ENCODE measurements at places on chromosomes 12 and 14. TPM values are rescaled to one million over a fixed set of nuclear protein-coding genes. Genes with fewer than 3 reads are reported as not detected.
A peak's percentile ranks its signal among the peaks of the same experiment; 100 is the strongest.

GRCh38 chr12:50425589-50426258 lies 25.0 kb downstream of the LARP4 start:
- no peak overlapping the region for H3K4me3 ChIP-seq
- H3K36me3 ChIP-seq, result no peaks in the 10 kb centered on the region
- no peak overlapping the region for H3K27ac ChIP-seq
- H3K27me3 ChIP-seq, result no peaks in the 10 kb centered on the region

PDE3A gene
- total RNA-seq, result 7.2 TPM

GRCh38 chr12:83866477-83866876 lies 1046.1 kb downstream of the SLC6A15 start:
- no peaks in the 10 kb centered on the region for H3K36me3 ChIP-seq
- no peaks in the 10 kb centered on the region for H3K27me3 ChIP-seq
- no peak overlapping the region for H3K27ac ChIP-seq

DNA sequence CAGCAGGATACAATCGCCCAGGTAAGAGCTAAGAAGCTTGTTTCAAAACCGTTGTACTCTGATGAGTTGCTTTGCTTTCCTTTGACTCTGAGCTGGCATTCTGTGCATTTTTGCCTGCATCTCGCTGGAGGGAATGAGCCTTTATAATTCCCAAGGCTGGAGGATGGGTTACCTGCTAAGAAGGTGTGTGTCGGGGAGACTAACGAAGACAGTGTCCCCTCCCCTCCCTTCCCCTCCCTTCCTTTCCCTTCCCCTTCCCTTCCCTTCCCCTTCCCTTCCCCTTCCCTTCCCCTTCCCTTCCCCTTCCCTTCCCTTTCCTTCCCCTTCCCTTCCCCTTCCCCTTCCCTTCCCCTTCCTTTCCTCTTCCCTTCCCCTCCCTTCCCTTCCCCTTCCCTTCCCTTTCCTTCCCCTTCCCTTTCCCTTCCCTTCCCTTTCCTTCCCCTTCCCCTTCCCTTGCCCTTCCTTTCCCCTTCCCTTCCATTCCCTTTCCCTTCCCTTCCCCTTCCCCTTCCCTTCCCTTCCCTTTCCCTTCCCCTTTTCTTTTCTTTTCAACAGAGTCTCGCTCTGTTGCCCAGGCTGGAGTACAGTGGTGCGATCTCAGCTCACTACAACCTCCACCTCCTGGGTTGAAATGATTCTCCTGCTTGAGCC lies 15.4 kb downstream of the C3AR1 start:
- no peaks in the 10 kb centered on the region for H3K36me3 ChIP-seq
- H3K4me3 ChIP-seq, result no peak overlapping the region
- H3K27ac ChIP-seq, result no peak overlapping the region
- no peak for DNase-seq
- H3K27me3 ChIP-seq, result no peaks in the 10 kb centered on the region
- no peaks in the 10 kb centered on the region for H3K4me1 ChIP-seq

TCTN1 gene
- total RNA-seq, result 52.5 TPM

- no peak overlapping the region for H3K27ac ChIP-seq
- H3K4me3 ChIP-seq, result no peak overlapping the region
- no peaks in the 10 kb centered on the region for H3K27me3 ChIP-seq
- no peak for DNase-seq
Observed at GRCh38 chr12:90984114-90984513, 20.7 kb downstream of the EPYC start.

ACOT6 gene
- not detected for total RNA-seq

DNA sequence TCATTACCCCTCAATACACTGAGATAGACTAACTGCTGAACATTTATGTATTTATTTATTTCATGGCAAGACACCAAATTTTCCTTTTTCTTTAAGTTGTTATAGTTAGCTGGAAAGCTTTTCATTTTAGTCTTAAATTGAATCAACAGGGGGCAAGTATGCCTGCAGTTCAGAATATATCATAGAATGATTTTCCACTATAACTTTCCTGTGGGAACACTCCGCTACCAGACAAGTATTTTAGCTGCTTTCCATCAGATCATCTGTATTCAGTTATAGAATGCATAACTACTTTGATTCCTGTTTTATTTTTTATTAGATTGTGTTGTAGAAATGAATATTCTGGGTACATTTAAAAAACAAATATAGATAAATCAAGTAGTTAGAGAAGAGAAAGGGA lies 102.0 kb downstream of the SLC6A15 start:
- H3K27me3 ChIP-seq, result no peaks in the 10 kb centered on the region
- no peak for DNase-seq
- no peak overlapping the region for H3K27ac ChIP-seq
- H3K4me1 ChIP-seq, result no peaks in the 10 kb centered on the region
- no peak overlapping the region for H3K4me3 ChIP-seq

GRCh38 chr12:106245767-106246166 lies 2.1 kb downstream of the CKAP4 start:
- H3K27me3 ChIP-seq, result no peaks in the 10 kb centered on the region
- peak overlapping the region; percentile 73 for H3K4me3 ChIP-seq
- DNase-seq, result no peak
- H3K36me3 ChIP-seq, result no peaks in the 10 kb centered on the region
- H3K27ac ChIP-seq, result no peak overlapping the region

- no peaks in the 10 kb centered on the region for H3K27me3 ChIP-seq
- H3K27ac ChIP-seq, result no peak overlapping the region
- H3K36me3 ChIP-seq, result no peaks in the 10 kb centered on the region
- no peak for DNase-seq
- no peaks in the 10 kb centered on the region for H3K4me1 ChIP-seq
Observed at GRCh38 chr14:39880106-39880695, 448.0 kb upstream of the FBXO33 start.

SLC8A3 gene
- not detected for total RNA-seq

DNA sequence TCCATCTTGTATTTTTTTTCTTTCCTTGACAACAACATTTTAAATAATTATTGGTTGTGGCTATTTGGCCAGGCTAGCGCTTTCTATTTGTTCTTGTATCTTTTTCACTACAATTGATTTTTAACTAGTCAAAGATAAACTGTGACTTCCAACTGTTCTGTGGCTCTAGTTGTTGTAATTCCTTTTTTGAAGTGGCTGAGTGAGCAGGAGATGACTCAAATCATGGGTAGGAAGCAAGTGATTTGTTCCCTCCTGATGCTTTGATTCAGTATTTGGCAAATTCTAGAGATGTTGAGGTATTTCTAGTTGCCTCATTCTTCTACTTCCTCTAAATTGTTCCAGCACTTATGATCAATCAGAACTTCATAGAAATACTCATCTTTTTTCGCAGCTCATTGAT lies 633.5 kb downstream of the RERGL start:
- no peaks in the 10 kb centered on the region for H3K27me3 ChIP-seq
- H3K4me1 ChIP-seq, result no peaks in the 10 kb centered on the region
- H3K4me3 ChIP-seq, result no peak overlapping the region
- DNase-seq, result no peak
- no peaks in the 10 kb centered on the region for H3K36me3 ChIP-seq

DNA sequence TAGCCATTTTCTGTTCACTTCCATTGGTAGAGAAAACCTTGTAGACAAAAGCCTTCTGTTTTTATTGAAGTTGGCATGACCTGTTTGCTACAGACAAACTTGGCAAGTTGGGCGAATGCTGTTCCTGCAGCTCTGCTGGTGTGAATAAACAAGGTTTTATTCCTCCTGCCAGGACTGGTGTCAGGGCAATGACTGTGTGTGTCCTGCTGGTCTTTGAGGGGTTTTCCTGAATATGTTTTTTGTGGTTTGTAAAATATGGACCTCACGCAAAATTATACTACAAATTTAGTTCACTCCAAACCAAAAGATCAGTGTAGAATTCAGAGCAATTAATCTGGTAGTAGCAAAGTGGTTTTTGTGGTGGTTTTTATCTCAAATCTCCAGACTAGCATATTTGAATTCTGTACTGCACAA lies 140.8 kb downstream of the ERC1 start:
- no peak overlapping the region for H3K4me3 ChIP-seq
- H3K36me3 ChIP-seq, result no peaks in the 10 kb centered on the region
- H3K4me1 ChIP-seq, result no peaks in the 10 kb centered on the region
- no peak overlapping the region for H3K27ac ChIP-seq
- DNase-seq, result no peak
- no peaks in the 10 kb centered on the region for H3K27me3 ChIP-seq

GRCh38 chr12:124675881-124676713 lies 108.7 kb upstream of the NCOR2 start:
- H3K36me3 ChIP-seq, result no peaks in the 10 kb centered on the region
- no peaks in the 10 kb centered on the region for H3K27me3 ChIP-seq
- H3K4me1 ChIP-seq, result peaks cover 9% of the 10 kb centered on the region
- H3K27ac ChIP-seq, result no peak overlapping the region
- no peak overlapping the region for H3K4me3 ChIP-seq

COQ5 gene
- total RNA-seq, result 22.1 TPM

VPS37B gene
- 11.9 TPM for total RNA-seq

TSHR gene
- total RNA-seq, result not detected

GRCh38 chr12:26845057-26845666 lies 12.2 kb upstream of the ITPR2 start:
- H3K27ac ChIP-seq, result no peak overlapping the region
- H3K4me1 ChIP-seq, result peaks cover 2% of the 10 kb centered on the region
- H3K36me3 ChIP-seq, result no peaks in the 10 kb centered on the region

GRCh38 chr12:53258541-53259539 lies 9.3 kb upstream of the ESPL1 start:
- H3K4me3 ChIP-seq, result no peak overlapping the region
- no peaks in the 10 kb centered on the region for H3K27me3 ChIP-seq
- H3K4me1 ChIP-seq, result no peaks in the 10 kb centered on the region
- no peaks in the 10 kb centered on the region for H3K36me3 ChIP-seq
- no peak for DNase-seq

DNA sequence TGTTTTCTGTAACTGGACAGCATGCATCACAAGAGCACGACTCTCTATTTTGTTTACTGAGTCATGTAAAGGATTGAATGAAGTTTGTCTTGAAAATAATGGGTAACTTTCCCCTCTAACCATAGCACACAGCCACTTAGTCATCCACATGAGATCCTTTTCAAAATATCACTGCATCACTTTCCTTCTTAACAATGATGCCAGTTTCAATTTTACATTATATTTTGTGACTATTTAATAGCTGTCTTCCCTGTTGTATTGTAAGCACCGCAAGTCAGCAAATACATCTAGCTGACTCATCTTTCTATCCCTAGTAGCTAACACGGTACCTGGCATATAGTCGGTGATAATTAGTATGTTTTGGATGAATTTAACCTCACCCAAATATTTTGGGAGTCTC lies 83.3 kb upstream of the PPM1H start:
- no peak for DNase-seq
- H3K36me3 ChIP-seq, result no peaks in the 10 kb centered on the region
- H3K4me1 ChIP-seq, result no peaks in the 10 kb centered on the region
- no peak overlapping the region for H3K4me3 ChIP-seq

DNA sequence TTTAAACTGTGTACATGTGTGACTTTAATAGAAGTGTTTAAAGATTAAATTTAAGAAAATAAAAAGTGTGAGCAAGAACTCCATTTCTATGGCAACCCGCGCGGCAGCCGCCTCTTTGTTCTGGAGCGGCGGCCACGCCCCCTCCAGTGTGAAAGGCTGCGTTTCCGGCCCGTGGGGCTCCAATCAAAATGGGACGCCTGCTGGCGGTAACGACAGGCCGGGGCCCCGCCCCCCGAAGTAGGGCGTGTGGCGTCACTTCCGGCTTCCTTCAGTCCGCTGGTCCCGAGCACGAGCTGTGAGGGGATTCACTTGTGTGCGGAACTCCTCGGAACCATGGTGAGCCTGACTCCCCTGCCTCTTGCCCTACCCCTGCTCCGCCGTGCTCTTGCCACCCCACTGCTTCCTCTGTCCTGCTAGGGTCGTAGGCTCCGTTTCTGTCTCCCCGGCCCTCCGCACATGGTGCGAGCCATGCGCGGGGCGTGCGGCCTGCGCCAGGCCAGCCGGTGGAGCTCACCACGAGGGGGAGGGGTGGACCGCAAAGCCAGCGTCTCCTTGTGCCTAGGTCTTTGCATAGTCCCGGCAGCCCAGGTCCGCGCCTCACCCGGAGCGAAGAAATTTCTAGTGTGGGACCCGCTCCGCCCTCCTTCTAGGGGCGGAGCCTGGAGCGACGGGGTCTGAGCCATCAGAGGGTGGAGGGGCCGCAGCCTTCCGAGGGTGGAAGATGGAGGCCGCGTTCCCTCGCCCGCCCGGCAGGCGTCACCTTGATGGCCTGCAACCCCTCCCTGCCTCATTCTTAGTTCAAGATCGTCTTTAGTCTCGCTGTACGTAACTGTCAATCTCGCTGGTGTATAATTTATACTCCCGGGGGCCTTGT lies at the start of gene CCT2:
TSS of gene CCT2 (plus strand) at position 271 of the 874 bp plus-strand sequence. CDS start at position 334, 63 bp downstream.
- peak within 1 kb of the TSS; percentile 80 for H3K27ac ChIP-seq
- peaks cover 3% of the 10 kb centered on the region for H3K4me1 ChIP-seq
- DNase-seq, result peak; percentile 96
- no peaks in the 10 kb centered on the region for H3K27me3 ChIP-seq

CELA1 gene
- not detected for total RNA-seq

DNA sequence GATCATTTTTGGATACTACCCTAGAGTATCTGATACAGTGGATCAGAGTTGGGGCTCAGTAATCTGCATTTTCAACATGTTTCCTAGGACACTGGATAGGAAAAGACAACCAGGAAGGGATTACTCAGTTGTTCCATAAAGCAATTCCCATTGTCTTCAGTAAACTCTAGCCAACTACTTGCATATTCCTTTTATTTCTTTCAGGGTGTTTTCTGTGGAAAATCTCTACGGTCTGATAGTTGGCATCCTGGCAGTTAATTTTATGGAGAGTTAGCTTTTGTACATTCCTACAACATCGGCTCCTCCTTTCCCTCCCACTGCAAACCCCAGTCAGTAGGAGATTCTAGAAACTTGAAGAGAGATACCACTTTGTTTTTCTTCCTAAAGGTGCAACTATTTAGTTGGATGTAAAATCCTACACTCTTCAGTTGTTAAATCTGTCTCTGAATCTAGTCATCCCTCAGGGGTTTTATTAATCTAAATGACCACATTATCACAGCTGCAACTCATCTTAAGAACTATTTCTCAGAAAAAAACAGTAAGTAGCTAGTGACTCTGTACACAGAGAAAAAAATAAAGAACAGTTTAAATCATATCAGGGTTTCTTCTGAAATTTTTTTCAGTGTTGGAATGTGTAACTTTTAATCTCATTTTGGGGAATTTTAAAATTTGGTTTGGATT lies 103.9 kb downstream of the PDE3A start:
- no peaks in the 10 kb centered on the region for H3K36me3 ChIP-seq
- no peak overlapping the region for H3K27ac ChIP-seq
- no peak overlapping the region for H3K4me3 ChIP-seq

DNA sequence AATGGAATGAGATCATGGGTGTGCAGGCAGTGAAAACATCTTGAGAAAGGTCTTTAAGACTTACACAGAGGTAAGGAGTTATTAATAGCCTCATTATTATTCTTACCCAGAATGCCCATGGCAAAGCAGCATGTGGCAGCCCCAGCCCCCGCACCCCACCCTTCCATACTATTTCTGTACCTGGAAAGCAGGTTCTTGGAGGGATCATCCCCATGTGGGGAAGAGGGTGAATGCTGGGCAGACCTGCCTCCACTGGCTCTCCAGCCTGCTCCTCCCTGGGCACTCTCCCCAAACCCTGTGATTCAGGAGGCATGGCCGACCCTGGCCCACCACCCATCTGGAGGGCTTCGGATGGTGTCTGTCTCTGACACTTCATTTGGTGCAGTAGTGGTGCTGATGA lies 28.3 kb downstream of the NPC2 start:
- no peaks in the 10 kb centered on the region for H3K36me3 ChIP-seq
- H3K4me1 ChIP-seq, result no peaks in the 10 kb centered on the region
- no peaks in the 10 kb centered on the region for H3K27me3 ChIP-seq
- no peak overlapping the region for H3K4me3 ChIP-seq
- no peak for DNase-seq
- no peak overlapping the region for H3K27ac ChIP-seq

- no peak for DNase-seq
- no peak overlapping the region for H3K27ac ChIP-seq
- H3K36me3 ChIP-seq, result no peaks in the 10 kb centered on the region
- H3K4me3 ChIP-seq, result no peak overlapping the region
Observed at GRCh38 chr12:112283546-112283945, 98.7 kb downstream of the HECTD4 start.

GRCh38 chr12:113305281-113305856 lies 29.5 kb downstream of the SLC8B1 start:
- no peak overlapping the region for H3K27ac ChIP-seq
- DNase-seq, result no peak
- no peak overlapping the region for H3K4me3 ChIP-seq
- no peaks in the 10 kb centered on the region for H3K27me3 ChIP-seq

Measured in ovary (tissue), 10 donors.